ENCODE measurements at places on chromosomes 2 and 18.

DNA sequence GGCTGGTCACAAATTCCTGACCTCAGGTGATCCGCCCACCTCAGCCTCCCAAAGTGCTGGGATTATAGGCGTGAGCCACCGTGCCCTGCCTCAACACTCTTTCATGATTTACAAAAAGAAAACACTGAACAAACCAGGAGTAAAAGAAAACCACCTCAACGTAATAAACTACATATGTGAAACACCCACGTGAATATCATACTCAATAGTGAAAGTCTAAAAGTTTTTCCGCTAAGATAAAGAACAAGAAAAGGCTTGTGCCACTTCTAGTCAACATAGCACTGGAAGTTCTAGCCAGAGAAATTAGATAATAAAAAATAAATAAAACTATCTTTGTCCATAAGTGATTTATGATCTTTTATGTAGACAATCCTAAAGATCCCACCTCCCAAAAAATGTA lies 68.5 kb downstream of the ROCK2 start:
- no peak for DNase-seq

GRCh38 chr2:236113948-236114347 lies 54.2 kb downstream of the GBX2 start:
- DNase-seq, result no peak

DNA sequence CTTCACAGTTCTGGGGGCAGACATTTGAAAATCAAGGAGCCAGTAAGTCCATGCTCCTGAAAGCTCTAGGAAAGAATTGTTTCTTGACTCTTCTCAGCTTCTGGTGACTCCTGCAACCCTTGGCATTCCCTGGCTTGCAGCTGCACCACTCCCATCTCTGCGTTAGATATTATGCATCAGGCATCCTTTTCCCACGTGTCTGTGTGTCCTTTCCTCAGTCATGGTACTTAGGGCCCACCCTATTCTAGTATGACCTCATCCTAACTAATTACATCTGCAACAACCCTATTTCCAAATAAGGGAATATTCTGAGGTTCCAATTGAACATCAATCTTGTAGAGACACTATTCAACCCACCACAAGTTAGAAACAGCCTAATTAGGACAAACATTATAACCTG lies 931.7 kb upstream of the CHAC2 start:
- DNase-seq, result no peak

DNA sequence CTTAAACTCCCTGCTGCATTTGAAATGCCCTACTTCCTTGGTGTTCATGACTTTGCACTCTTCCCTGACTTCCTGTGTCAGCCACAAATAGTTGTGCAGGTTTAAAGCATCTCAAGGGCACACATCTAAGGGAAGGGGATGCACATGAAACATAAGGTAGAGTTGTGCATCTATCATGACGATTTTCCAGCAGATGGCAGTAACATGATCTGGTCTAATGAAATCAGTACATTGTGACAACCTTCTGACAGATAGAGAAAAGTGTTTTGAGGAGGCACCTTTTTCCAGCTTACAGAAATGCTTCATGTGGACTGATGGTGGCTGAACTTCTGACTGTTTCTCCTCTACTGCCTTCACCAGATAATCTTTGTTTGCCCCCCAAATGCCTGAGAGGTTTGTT lies 238.9 kb downstream of the XIRP2 start:
- peak; percentile 31 for DNase-seq

- peak; percentile 35 for DNase-seq
These were observed 1.9 kb downstream of the REV1 start for GRCh38 chr2:99487906-99488305.

DNA sequence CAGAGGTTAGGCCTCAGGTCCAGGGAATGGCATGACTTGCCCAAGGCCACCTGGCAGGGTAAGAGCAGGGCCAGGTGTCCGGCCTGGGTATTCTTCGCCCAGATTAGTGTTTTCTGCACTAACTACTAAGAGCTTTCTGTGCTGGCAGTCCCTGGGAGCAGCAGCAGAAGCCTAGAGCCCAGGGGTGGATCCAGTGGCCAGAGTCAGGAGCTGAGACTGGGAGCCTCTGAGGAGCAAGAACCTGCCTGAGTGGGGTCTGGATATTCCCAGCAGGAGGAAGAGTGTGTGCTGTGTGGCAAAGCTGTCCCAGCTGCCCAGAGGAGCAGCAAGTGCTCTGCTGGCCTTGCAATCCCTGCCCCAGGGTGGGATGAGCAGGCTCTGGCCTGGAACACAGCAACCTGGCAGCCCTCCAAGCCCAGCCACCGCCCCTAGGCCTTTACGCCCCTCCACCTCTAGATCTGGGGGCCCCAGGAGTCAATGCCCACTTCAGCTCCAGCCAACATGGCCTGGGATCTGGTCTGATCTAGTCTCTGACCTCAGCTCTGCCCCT lies 30.7 kb upstream of the GPAT2 start:
- DNase-seq, result no peak

DNA sequence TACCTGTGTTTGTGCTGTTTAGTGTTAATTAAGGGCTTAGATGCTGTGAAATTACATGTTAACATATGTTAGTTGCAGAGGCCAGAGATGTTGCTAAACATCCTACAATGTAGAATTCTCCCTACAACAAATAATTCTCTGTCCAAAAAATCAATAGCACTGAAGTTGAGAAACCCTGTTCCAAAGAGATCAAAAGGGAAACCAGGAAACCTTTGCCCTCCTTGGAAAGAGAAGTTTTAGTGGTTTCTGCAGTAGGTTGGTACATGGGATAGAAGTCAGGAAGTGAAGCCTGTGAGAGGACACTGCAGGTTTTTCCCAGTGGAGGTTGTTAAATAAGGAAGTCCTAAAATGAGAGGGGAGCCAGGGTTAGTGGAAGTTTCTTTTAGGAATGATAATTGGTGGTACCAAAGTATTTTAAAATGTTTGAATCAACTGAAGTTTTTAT lies 6.3 kb upstream of the RMDN2 start:
- peak; percentile 53 for DNase-seq

GRCh38 chr2:98580656-98581284 lies 27.5 kb downstream of the COA5 start:
- DNase-seq, result no peak

- DNase-seq, result no peak
These were observed 8.7 kb downstream of the NPPC start for GRCh38 chr2:231917280-231918066.
